ENCODE measurements at places on chromosomes 1 and 21. TPM values are rescaled to one million over a fixed set of nuclear protein-coding genes. Genes with fewer than 3 reads are reported as not detected.

The S100A2 gene
- total RNA-seq = not detected

The TMCO4 gene
- 0.31 TPM for total RNA-seq

- no peak for DNase-seq
These were observed 90.3 kb downstream of the NID1 start for GRCh38 chr1:235974616-235975015.

The KIRREL1 gene
- 20.6 TPM for total RNA-seq

DNA sequence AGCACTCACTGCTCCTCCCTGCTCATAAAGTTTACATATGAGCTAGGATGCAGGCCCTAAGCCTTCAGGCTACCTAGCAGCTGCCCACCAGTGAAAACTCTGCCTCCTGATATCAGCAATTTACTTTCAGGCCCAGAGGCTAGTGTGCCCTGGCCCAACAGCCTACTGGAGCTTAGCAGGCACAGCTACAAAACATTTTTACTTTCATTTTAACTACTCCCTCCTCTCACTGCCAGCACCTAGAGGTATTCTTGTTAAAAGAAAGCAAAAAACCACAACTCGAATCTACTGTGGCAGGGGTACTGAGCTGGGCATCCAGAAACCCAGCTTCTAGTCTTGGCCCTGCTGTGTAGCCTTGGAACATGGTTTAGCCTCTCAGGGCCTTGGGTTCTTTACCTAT is 5.8 kb upstream of the LORICRIN start:
- DNase-seq = no peak

DNA sequence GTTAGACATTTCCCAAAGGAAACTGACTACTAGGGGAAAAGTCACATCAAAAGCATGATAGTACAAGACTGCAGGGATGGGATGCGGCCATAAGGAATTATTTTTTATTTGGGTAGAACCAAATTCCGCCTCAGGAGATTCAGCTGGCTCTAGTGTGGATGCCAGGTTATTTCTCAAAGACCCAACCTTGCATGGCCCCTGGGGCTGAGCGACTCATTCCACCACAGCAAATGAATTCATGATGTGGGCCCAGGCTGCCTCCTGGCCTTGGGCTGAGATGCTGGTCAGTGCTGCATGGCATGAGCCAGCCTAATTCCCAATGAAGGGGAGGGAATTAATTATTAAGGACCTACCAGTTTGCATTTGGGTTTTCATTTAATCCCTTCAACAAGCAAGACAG is 11.8 kb downstream of the TMEM35B start:
- no peak for DNase-seq

DNA sequence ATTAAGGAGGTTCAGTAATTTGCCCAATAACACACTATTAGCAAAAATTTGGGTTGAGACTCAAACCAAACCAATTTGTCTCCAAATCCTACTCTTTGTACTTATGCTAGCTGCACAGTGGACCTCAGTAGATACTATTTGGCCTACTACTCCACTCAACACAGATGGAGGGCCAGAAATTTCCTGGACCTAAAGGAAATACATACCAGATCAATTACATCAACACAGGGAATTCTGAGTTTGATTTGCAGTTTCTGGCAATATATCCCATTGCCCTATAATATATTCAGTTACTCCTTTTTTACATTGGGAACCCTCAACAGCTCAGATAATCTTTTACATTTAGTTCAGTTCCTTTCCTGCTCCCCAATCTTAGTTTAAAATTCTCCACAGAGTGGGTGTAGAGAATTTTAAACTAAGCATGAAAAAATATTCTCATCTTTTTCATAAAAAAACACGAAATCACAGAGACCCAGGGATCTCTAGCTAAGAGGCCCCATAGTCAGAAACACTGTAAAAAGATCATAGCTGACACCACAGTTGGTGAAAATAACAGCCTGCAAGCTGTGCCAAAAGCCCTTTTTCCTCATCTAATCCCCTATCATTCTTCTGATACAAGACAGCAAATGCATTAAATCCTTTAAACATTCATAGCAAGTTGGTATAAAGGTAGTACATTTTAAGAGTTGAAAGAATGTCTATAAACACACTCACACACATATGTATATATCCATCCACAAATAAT is 317.7 kb upstream of the ESRRG start:
- no peak for DNase-seq

The SPATA45 gene
- total RNA-seq = not detected

The CACNA1S gene
- total RNA-seq = under 0.01 TPM

GRCh38 chr1:76158126-76158525 is 83.6 kb downstream of the ST6GALNAC3 start:
- DNase-seq = no peak

DNA sequence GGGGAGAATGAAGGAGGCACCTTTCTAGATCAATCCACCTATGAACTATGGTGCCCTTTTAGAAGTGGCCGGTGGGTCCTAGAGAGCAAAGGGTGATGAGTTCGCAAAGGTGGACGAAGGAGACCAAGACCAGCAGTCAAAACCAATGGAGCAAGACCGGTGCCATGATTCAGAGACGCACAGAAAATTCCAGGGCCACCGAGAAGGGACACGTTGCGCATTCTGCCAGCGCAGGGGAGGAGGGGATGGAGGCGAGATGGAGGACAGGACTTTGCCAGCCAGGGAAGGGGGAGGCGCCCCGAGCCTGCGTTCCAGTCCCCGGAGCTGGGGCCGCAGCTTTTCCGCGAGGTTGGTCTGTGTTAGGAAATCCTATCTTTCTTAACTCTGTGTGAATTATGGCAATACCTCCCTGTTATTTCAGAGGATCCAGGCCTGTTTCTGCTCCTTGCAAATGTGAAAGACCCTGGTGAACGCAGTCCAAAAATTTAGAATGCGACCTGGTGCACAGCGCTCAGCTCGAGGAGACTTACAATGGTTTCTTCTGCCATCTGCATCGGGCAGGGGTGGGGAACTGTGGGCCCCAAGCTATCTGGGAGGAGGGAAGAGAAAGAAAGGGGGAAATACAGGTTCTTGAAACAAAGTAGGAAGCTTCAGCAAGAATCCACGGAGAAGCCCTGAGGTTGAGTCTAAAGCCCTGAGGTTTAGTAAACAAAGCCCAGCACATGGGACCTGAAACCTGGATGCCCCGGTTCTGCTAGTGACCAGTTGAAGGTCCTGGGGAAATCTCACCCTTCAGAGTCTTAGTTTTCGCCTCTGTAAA is 129.4 kb downstream of the MRPS6 start:
- no peak for DNase-seq

DNA sequence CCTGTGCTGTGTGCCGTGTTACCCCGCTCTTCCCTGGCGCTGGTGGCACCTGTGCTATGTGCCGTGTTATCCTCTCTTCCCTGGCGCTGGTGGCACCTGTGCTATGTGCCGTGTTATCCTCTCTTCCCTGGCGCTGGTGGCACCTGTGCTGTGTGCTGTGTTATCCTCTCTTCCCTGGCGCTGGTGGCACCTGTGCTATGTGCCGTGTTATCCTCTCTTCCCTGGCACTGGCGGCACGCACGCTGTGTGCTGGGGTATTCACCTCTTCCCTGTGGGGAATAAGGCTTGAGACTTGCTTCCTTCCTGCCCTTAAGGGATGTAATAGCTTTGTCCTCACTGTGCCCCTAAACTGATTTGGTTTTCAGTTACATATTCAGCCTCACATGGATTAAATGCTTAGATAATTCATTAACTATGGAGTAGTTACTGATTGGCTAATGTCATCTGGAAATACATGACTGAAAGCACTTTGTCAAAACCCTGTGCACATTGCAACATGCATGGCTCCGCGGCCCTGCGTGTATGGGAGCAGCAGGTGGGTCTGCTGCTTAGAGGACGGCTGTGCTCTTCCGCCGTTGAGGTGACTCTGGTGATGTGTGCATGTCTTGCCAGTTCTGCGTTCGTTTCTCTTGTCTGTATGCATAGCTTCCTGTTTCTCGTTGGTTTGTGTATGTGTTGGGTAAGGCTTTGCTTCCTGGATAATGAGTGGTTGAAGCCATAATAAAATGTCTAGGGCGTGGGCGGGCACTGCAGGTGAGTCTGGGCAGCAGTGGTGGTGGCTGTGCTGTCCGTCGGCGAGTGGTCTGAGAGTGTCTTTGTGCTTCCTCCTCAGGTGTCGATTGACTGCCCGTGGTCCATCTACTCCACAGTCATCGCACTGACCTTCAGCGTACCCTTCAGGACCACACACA is 17.9 kb upstream of the PWP2 start:
- no peak for DNase-seq

The CD52 gene
- total RNA-seq = 1.1 TPM

Measured in occipital lobe (tissue), 3 donors.